ENCODE measurements at places on chromosomes 7 and 10. TPM values are rescaled to one million over a fixed set of nuclear protein-coding genes. Genes with fewer than 3 reads are reported as not detected.

- DNase-seq = peak; percentile 69
- no peak overlapping the region for H3K4me3 ChIP-seq
- H3K36me3 ChIP-seq = no peaks in the 10 kb centered on the region
- H3K4me1 ChIP-seq = peaks cover 12% of the 10 kb centered on the region
These were observed 28.2 kb downstream of the IL15RA start for GRCh38 chr10:5949009-5949759.

Gene ATXN7L1
- 3.0 TPM for total RNA-seq

Gene CYP3A7
- total RNA-seq = not detected

DNA sequence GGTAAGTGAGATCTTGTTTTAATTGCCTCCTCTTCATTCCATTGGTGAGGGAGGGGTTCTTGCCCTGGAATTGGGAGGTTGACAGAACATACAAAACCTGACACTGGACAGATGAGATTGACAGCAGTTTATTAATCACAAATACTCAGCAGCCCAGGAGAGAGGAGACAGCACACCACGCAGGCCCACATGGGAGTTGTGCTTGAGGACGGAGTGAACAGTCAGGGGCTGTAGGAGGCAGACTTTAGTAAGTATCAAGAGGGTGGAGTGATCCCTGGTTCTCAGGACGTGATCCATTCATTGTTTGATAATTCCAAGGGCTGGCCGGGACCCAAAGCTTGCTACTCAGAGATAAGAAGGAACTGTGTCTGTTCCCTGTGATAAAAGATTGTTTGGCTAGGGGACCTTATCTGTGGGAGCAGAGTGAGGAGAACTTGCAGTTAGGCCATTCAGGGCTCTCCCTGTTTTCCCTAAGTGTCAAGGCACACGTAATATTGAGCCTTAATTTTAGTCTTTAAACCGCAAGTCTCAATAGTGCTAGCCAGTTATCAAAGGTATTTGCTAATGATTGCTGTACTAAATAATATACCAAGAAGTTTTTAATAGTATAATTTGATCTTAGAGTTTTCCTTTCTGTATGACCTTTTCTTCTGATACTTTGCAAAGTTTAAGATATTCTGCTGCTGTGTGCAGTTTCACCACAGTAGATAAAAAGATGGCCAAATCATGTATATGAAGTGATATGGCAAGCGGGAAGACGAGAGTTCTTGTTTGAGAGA is 14.5 kb downstream of the CAPZA2 start:
- peak overlapping the region; percentile 27 for H3K27ac ChIP-seq
- peaks cover 53% of the 10 kb centered on the region for H3K4me1 ChIP-seq
- no peaks in the 10 kb centered on the region for H3K27me3 ChIP-seq
- no peak for DNase-seq
- H3K4me3 ChIP-seq = peak overlapping the region; percentile 12
- no peaks in the 10 kb centered on the region for H3K36me3 ChIP-seq

Gene NCF1
- 0.50 TPM for total RNA-seq
